Stimulated activated CD8-positive, alpha-beta memory T cell treated with anti-CD3 and anti-CD28 coated beads, Interleukin-4, amount 100 ng/mL, for 1 hour (primary cell): ENCODE measurements at places on chromosomes 7 and 10.

DNA sequence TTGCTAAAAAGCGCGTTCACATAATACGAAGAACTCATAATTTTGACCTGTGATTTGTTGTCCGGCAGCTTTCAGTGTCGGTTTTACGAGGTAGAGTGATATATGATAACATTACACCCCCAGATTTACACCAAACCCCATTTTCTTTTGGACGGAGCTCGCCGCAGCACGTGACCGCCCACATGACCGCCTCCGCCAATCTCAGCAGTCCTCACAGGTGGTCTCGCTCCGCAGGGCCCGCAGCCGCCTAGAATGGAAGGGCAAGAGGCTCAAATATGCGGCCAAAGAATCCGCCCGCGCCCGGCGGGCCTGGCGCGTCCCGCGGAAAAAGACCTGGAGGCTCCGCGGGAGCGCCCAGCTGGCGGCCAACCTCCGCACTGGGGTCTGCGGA lies at the start of gene HOXA7:
TSS of gene HOXA7 (minus strand) at position 168 of the 391 bp plus-strand sequence. CDS start at position 38, 130 bp downstream.
- no peak for DNase-seq

GRCh38 chr7:33108554-33109004 lies 625 bp downstream of the RP9 start:
- no peak for DNase-seq

DNA sequence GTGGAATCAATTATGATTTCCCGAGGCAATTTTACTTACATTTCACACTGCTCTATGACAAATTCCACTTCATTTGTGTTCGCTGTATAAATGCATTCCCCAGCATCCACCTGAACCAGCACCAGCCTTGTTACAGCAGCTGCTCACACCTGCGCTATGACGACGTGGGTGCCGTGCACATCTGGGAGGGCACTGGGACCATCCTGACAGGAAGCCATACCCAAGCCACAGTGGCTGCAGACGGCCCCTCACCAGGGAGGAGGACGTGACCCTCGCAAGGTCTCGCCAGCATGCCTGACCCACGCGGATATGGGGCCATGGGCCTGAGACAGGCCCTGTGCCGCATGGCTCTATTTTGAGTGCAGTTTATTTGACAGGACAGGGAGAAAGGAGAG lies 201.3 kb downstream of the MAD1L1 start:
- no peak for DNase-seq

DNA sequence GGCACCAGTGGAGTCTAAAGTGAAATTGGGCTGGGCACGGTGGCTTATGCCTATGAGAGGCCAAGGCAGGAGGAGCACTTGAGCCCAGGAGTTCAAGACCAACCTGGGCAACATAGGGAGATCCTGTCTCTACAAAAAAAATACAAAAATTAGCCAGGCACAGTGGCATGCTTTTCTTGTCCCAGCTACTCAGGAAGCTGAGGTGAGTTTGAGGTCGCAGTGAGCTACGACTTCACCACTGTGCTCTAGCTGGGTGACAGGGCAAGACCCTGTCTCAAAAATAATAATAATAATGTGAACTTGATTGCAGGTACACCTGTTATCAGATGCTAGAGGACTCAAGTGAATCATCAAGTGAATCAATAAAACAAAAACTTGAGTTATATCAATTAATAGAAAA lies 108.0 kb downstream of the BTAF1 start:
- no peak for DNase-seq

DNA sequence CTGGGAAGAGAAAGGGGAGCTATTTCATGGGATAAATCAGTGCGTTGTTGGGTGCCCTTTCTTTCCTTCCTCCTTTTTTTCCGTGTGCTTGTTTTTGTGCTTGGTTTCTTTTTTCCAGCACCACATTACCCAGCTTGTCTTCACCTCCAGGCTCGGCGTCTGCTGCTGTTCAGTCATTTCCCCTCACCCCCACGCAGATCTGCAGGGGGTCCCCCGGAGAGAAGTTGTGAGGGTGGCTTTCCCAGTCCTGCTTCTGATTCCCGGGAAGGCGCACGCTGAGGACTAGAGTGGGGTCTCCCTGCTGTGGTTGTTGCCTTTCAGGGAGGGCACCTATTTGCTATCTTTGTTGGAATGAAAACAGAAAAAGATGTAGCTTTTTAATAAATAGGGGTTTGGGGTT lies 1.6 kb downstream of the CAMK1D start:
- no peak for DNase-seq

GRCh38 chr7:134945691-134946090 lies 40.6 kb upstream of the AGBL3 start:
- DNase-seq, result no peak

- DNase-seq, result no peak
Observed at GRCh38 chr7:41878309-41879295, 175.7 kb upstream of the INHBA start.

- DNase-seq, result no peak
Observed at GRCh38 chr7:135300913-135301765, 67.5 kb downstream of the STRA8 start.
